Fibroblast of lung (primary cell): ENCODE measurements at places on chromosomes 6 and 20. TPM values are rescaled to one million over a fixed set of nuclear protein-coding genes. Genes with fewer than 3 reads are reported as not detected.
A peak's percentile ranks its signal among the peaks of the same experiment; 100 is the strongest.

The FAM83C gene
- polyA plus RNA-seq = 0.02 TPM in 1 of 2 replicates, not detected in the other

The OXT gene
- not detected in 2 replicates for polyA plus RNA-seq

The CCN6 gene
- polyA plus RNA-seq = 0.08 and 0.49 TPM in 2 replicates

The GTPBP2 gene
- polyA plus RNA-seq = 44.4 and 45.2 TPM in 2 replicates

The APMAP gene
- polyA plus RNA-seq = 72.5 and 79.2 TPM in 2 replicates

GRCh38 chr6:135586388-135586787 lies 88.8 kb upstream of the AHI1 start:
- H3K36me3 ChIP-seq = no peaks in the 10 kb centered on the region
- peaks cover 2% of the 10 kb centered on the region for H3K4me1 ChIP-seq
- no peak overlapping the region for H3K27ac ChIP-seq
- no peaks in the 10 kb centered on the region for H3K27me3 ChIP-seq
- no peak overlapping the region for H3K4me3 ChIP-seq

DNA sequence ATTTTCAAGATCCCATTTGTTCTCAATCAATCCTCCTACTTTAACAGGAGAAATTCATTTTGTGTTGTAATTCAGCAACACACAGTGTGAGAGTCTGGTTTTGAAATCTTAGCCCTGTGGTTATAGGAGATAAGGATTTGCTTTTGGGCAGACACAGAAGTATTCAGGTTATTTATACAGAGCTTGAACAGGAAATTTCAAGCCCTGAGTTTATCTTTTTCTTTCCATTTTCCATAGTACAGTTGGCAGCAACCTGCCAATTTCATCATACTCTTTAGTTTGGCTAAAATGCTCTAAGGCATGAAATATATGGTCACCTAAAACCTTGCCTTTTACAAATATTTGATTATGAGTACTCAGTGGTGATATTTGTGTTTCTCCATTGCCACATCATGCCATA lies 41.4 kb downstream of the PKIB start:
- no peaks in the 10 kb centered on the region for H3K4me1 ChIP-seq
- H3K27me3 ChIP-seq = no peaks in the 10 kb centered on the region
- no peak overlapping the region for H3K27ac ChIP-seq
- DNase-seq = peak; percentile 93
- H3K36me3 ChIP-seq = no peaks in the 10 kb centered on the region

GRCh38 chr6:138667408-138667807 lies 106.2 kb upstream of the CCDC28A start:
- no peaks in the 10 kb centered on the region for H3K4me1 ChIP-seq
- no peak for DNase-seq
- H3K4me3 ChIP-seq = no peak overlapping the region
- no peak overlapping the region for H3K27ac ChIP-seq
- H3K27me3 ChIP-seq = no peaks in the 10 kb centered on the region

- H3K27me3 ChIP-seq = no peaks in the 10 kb centered on the region
- H3K27ac ChIP-seq = no peak overlapping the region
- H3K36me3 ChIP-seq = no peaks in the 10 kb centered on the region
These were observed 220.9 kb downstream of the KIF16B start for GRCh38 chr20:16352321-16352720.

DNA sequence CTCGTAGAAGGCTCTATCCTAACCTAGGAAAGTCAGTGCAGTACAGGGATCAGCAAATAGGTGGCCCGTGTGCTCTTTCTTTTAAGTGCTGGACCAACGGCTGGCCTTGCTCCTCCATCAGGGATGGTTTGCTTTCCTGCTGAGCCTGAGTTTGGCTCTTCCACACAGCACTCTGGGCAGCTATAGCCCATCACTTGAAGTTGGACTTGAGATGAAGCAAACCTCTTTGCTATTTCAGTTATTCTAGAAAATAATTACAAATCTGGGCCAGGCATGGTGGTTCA lies 66.9 kb upstream of the KCNK16 start:
- no peaks in the 10 kb centered on the region for H3K27me3 ChIP-seq
- DNase-seq = peak; percentile 23
- H3K4me3 ChIP-seq = no peak overlapping the region
- H3K36me3 ChIP-seq = no peaks in the 10 kb centered on the region
- no peak overlapping the region for H3K27ac ChIP-seq

- H3K4me3 ChIP-seq = no peak overlapping the region
- no peak overlapping the region for H3K27ac ChIP-seq
- DNase-seq = no peak
- no peaks in the 10 kb centered on the region for H3K4me1 ChIP-seq
- no peaks in the 10 kb centered on the region for H3K27me3 ChIP-seq
These were observed 60.6 kb upstream of the IL20RA start for GRCh38 chr6:137105375-137105774.

GRCh38 chr6:37809197-37809543 lies 10.4 kb upstream of the ZFAND3 start:
- DNase-seq = peak; percentile 38
- no peaks in the 10 kb centered on the region for H3K36me3 ChIP-seq
- H3K27me3 ChIP-seq = peaks cover 5% of the 10 kb centered on the region
